Posterior vena cava (tissue), 2 donors: ENCODE measurements at places on chromosomes 11 and 22.

- DNase-seq = no peak
These were observed 1.8 kb downstream of the BSCL2 start for GRCh38 chr11:62705413-62705812.

DNA sequence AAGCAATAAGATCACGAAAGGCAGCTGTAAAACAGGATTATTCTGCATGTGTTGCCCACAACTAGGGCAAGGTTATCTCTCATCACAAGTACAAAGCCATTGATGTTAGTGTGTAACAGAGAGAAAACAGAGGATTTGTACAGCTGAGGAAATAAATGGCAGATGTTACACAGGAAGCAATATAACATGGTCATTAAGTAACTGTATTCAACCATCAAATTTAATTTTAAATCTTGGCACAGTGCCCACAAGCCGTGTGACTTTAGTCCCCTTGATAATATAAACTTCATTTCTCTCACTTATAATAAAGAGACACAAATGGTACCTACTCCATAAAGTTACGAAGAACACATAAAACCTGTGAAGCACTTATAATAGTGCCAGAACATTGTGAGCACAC, 17.3 kb downstream of the OR51E2 start:
- no peak for DNase-seq

DNA sequence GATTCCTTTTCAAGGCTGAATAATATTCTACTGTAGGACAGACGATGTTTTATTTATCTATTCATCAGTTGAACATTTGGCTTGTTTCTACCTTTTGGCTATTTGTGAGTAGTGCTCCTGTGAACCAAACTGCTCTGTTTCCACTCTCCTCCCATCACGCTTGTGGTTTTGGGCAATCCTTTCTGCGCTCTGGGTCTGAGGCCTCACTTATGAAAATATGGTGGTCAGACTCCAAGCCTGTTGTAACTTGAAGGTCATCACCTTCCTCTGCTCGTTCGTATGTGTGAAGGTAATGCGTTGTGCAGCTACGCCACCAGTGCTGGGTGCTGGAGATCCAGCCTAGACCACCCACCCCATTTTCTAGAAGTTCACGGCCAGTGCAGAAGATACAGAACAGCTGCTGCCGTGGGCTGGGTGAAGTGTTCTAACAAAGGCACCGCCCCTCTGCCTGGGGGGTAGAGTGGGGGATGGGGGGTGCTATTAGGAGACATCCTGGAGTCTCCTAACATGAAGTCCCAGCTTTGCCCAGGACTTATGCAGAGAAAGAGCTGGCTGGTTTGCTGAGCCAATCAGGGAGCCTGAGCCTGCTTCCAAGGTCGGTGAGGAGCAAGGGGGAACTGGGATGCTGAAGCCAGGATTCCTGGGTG, 21.0 kb downstream of the PTPN5 start:
- DNase-seq = no peak

DNA sequence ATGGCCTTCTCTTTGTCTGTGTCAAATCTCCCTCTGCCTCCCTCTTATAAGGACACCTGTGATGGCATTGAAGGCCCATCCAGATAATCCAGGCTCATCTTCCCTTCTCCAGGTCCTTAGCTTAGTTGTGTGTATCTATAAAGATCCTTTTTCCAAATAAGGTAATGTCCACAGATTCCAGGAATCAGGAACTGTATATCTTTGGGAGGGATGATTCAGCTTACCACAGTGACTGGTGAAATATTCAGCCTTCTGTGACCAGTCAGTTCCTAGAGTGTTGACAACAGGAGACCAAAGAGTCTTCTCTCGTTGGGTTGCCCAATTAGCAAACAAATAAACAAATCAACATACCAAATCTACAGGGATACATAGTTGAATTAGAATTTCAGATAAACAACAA, 175.8 kb downstream of the MPPED1 start:
- DNase-seq = no peak

- DNase-seq = peak; percentile 80
These were observed 725 bp downstream of the KDM2A start for GRCh38 chr11:67119585-67120391.

GRCh38 chr11:6298605-6299004, 21.7 kb downstream of the CAVIN3 start:
- DNase-seq = no peak
